NCI-H146 (cell line): ENCODE measurements at places on chromosomes 7 and 10.

- DNase-seq, result peak; percentile 38
These were observed 228.1 kb upstream of the PFKP start for GRCh38 chr10:2839081-2839725.

GRCh38 chr10:52940921-52941320 is 168.3 kb upstream of the MBL2 start:
- no peak for DNase-seq

DNA sequence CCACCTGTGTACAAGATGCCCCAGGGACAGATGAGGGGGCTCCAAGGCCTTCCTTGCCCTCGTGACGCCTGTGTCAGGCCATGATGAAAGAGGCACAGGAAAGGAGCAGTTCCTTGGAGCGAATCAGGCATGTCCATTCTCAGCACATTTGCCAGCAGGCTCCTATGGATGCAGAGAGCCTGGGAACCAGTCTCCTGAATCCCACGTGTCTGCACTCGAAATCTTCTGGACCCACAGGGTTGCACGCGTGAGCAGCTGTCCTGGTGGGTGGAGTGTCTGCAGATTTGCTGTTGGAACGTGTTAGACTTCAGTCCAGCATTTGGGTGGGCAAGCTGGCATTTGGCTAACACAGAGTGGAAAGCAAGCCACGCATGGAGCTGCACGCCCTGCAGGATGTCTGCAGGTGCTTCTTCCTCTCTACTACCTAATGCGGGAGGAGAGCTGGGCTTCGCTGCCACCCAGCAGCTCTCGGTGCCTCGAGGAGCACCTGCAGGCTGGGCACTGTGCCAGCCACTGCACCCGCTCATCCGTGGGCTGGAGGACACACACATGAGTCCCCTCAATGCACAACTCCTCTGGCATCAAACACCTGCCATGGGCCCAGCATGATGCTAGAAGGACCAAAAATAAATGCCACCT is 140.7 kb downstream of the PAXIP1 start:
- peak; percentile 28 for DNase-seq

GRCh38 chr7:133358708-133359107 is 105.8 kb downstream of the EXOC4 start:
- DNase-seq, result no peak

- DNase-seq, result no peak
These were observed 138.3 kb downstream of the CCDC71L start for GRCh38 chr7:106522696-106523095.
